ENCODE measurements at places on chromosomes 5 and 9. TPM values are rescaled to one million over a fixed set of nuclear protein-coding genes. Genes with fewer than 3 reads are reported as not detected.

DNA sequence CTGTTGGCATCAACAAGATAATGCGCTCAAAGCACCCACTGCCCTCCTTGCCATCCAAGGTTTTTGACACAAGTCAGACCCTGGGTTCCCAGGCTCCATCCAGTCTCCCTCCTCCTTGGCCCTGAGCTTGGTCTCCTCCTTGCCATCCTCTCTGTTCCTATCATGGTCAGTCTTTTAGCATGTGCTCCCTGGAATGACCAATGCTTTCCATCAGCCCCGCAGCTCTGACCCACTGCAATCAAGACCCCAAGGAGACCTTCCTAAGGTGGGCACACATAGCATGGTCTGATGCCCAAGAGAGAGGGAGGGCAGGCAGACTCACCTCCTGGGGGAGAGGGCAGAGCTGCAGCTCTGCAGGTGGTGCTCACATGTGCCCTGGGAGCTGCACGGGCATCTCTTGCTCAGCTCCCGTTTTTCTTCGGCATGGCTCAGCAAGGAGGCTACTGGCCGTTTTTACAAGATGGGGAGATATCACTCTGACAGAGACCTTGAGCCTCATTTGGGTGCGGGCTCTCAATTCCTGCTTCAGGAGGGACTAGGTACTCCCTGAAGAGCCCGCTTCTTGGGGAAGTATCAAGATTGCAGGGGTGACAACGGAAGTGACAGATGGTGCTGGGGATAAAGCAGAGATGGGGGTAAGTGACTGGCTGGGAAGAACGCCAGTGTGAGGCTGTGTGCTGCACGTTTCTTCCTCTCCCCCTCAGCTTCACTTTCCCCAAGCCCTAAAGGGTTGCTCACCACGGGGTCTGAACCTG lies 3.3 kb downstream of the SEPTIN8 start:
- DNase-seq = no peak

Gene TNFSF15
- total RNA-seq = not detected

- DNase-seq = peak; percentile 75
These were observed 24.5 kb downstream of the C9orf152 start for GRCh38 chr9:110183208-110184145.

Gene C5orf52
- total RNA-seq = not detected

DNA sequence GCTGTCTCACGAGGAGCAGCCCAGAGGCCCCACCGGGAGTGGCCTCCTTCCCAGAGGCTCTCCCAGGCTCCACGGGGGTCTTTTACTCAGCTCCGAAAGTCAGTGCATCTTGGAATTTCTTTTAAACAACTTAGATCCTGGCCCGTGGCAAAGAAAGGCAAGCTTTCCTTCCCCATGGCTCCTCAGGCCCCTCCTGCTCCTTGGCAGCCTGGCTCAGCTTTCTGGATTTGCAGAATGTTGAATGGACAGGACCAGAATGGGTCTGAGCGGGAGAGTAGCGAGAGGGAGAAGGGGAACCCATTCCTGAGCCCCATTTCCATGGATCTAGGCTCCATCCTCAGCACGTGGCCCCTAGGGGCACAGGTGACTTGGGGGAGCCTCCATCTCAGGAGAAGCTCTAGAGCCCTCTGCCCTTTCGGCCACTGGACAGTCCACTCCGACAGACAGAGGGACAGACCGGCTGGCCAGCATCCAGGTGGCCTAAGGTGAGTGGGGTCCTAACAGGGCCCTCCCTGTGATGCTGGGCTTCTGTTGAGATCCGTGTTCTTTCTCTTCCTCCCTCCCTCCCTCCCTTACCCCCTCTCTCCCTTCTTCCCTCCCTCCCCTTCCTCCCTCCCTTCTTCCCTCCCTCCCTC lies 173.9 kb upstream of the PPP1R26 start:
- no peak for DNase-seq

DNA sequence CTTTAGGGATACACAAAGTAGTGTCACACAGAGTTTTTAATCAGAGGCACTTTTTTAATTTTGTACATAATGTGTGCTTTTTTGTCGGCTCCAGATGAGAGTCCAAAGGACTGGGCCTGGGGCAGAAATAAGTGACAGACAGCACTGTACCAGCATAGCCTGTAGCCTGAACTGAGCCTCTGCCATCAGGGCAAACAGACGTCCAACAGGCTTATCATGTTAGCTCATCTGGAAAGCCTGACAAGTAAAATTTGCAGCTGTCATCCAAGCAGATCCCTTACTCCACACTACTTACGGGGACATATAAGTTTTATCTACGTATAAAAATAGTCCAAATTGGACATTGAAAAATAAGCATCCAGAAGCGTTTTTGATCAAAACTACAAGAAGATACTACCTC lies 233.1 kb upstream of the GAS1 start:
- DNase-seq = no peak

DNA sequence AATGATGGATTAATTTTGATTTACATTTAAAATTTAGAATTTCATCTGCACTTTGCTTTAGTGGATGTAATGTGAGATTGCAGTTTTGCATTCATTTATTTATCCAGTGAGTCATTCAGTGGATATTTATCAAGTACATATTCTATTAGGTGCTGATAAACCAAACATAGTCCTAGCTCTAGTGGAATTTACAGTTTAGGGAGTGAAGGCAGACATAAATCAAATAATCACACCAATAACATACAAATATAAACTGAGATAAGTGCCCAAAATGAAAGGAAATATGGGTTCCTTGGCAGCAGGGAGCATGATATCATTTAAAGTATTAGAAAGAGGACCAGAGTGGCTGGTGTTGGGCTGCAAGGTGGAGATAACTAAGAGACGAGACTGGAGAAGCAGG lies 14.7 kb upstream of the NIPBL start:
- no peak for DNase-seq

Gene SOX30
- total RNA-seq = 0.11 TPM

DNA sequence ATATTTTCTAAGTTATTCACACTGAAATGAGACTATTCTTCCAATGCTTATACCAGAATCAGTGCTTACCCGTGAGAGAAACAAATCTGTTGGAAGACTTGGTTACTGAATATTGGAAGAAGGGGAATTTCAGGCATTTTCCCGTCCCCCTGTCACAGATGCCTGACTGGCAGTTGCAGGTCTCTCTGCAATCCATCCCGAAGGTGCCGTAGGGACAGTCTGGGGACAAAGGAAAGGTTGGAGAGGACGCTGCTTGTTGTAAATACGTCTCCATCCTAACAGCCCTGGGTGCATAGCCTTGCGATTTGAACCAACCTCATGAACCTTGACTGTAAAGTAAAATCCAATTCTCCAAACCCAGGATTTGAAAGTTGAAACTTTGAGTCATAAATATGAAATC lies 3.5 kb downstream of the ESM1 start:
- no peak for DNase-seq

- no peak for DNase-seq
These were observed 242.0 kb downstream of the YTHDC2 start for GRCh38 chr5:113755516-113755915.

Gene LCN9
- total RNA-seq = not detected

Gene TLX3
- total RNA-seq = 20.1 TPM

DNA sequence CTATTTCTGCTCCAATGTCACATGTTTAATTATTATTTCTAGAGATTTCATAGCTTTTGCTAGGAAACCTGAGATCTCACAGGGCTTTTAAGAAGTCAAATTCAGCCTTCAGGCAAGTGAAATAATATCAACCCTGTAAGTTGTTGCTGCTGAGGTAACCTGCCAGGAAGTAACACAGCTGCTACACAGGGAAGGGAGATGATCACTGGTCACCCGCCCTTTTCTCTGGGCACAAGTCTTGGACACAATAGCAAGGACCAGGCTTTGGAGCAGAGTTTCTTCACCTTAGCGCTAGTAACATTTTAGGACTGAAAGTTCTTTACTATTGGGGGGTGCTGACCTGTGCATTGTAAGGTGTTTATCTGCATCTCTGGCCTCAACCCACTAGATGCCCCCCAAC lies 50.1 kb downstream of the PTTG1 start:
- DNase-seq = no peak

Gene GFI1B
- total RNA-seq = not detected

DNA sequence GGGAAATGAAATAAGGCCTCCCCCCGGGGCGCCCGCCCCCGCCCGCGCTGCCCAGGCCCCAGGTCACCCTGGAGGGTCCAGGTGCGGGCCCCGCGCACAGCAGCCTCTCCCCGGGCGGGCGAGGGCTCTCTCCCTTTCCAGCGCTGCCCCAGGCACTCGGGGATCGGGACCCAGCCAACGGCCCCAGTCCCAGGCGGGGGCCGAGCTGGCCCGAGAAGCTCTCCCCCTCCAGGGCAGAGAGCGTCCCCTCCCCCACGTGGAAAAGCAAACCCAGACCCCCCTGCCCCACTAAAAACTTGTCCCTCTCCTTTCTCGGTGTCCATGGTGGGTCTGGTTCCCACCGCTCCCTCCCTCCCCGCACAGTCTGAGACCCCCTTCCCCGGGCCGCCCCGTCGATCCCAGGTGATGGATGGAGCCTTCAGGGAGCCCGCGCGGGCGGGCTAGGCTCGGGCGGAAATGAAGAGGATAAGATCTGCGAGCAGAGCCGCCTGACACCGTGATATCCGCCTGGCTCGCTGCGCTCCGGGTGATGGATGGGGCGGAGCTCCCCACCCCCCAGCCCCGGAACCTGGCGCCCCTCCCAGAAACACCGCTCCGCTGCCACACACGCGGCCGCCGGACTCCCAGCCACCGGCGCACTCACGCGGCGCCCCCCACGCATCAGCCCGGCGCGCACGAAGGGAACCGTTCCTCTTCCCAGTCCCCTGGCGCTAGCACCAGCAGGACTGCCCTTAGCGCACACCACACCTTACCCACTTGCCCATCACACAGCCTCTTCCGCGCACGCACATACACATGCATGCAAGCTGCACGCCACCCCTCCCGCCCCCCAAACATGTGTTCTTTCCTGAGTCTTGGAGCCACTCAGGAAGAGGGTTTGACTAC lies 81.7 kb upstream of the ZBTB43 start:
- DNase-seq = peak; percentile 73

Gene GABBR2
- total RNA-seq = 1.5 TPM

- DNase-seq = no peak
These were observed 34.7 kb downstream of the GABRP start for GRCh38 chr5:170818232-170818631.

Gene OR1J2
- total RNA-seq = not detected

Gene BRD8
- 79.0 TPM for total RNA-seq

GRCh38 chr5:97480313-97480712 lies 297.3 kb upstream of the RIOK2 start:
- DNase-seq = no peak

GRCh38 chr5:115673596-115673995 lies 47.8 kb upstream of the TMED7 start:
- DNase-seq = no peak

Gene RORB
- total RNA-seq = 2.9 TPM

DNA sequence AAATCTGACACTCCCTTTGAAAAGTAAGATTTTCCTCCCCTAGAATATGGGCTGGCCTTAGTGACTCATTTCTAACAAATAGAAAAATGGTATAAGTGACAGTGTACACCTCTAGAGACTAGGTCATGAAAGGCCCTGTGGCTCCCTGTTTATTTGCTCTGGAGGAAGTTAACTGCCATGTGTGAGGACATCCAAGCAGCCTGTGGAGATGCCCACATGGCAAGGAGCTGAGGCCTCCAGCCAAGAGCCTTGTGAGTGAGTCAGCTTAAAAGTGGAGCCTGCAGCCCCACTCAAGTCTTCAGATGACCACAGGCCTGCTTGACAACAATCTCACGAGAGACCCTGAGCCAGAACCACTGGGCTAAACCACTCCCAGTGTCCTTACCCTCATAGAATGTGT lies 128.1 kb upstream of the LHFPL2 start:
- DNase-seq = peak; percentile 80

- peak; percentile 7 for DNase-seq
These were observed 18.7 kb upstream of the B4GALT1 start for GRCh38 chr9:33185858-33186257.

Gene SHOC1
- total RNA-seq = not detected

DNA sequence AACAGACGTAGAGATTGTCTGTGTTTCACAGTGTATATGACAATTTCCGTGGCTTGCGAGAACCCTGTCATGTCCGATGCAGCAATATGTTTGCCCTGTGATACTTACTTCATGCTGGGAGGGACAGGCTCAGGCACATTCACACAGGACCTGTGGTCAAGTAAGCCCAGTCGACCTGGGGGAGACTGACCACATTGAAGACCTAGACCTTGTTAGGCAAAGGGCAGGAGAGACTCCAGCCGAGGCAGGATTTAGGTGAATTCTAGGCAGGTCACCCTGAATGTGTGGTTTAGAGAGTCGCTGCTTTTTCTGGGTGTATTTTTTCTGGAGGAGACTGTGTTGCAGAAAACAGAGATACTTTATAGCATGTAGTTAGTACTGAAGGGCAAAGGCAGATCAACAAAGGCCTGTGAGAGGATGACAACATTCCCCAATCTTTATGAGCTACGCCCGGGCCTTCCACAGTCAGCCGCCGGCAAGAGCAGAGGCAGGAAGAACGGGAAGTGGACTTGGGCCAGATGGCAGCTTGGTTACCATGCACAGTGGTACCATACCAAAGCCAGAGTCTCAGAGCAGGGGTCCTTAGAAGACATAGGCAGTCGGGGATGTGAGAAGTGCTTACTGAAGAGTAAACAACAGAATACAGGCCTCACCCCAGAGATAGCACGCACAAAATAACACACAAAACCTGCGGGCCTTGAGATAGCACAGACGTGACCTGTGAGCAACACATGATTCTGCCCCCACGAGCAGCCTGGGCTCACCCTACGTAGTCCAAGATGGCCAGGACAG lies 220.7 kb downstream of the CACNA1B start:
- peak; percentile 2 for DNase-seq

Gene PPWD1
- total RNA-seq = 46.3 TPM

- no peak for DNase-seq
These were observed 46.3 kb downstream of the MAP1B start for GRCh38 chr5:72153551-72153950.

DNA sequence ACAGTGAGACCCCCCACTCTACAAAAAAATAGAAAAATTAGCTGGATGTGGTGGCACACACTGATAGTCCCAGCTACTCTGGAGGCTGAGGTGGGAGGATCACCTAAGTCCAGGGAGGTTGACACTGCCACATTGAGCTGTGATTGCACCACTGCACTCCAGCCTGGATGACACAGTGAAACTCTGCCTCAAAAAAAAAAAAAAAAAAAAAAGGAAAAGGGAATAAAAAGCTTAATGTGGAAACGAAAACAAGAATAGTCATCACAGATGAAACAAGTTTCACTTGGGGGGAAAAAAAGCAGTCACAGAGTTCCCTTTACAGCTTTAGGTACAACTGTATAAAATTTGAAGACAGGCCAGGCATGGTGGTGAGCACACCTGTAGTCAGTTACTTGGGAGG lies 84.2 kb downstream of the FNBP1 start:
- no peak for DNase-seq

- no peak for DNase-seq
These were observed 262.9 kb upstream of the DAP start for GRCh38 chr5:11023945-11024344.

DNA sequence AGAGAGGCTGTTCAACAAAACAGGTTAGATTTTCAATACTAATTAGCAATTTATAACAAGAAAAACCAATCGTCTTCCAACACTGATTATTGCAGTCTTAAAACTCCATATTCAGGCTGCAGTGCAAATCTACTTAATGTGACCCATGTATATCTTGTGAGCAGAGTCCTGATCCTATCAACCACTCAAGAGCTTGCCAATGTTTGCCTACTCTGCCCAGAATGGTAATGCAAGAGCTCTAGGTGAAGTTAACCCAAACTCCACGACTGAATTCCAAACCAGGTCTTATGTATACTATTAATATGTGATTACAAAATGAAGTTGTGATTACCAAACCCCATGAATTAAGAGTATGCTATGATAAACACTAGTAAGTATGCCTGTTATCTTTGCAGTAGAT lies 17.1 kb downstream of the EFNA5 start:
- no peak for DNase-seq

Data from Daoy (cell line).